ENCODE measurements at places on chromosomes 3 and 15.

- peak; percentile 39 for DNase-seq
These were observed 10.3 kb downstream of the ISL2 start for GRCh38 chr15:76346669-76347481.

- DNase-seq: no peak
These were observed 433.5 kb upstream of the PPP2R3A start for GRCh38 chr3:135532021-135532420.

DNA sequence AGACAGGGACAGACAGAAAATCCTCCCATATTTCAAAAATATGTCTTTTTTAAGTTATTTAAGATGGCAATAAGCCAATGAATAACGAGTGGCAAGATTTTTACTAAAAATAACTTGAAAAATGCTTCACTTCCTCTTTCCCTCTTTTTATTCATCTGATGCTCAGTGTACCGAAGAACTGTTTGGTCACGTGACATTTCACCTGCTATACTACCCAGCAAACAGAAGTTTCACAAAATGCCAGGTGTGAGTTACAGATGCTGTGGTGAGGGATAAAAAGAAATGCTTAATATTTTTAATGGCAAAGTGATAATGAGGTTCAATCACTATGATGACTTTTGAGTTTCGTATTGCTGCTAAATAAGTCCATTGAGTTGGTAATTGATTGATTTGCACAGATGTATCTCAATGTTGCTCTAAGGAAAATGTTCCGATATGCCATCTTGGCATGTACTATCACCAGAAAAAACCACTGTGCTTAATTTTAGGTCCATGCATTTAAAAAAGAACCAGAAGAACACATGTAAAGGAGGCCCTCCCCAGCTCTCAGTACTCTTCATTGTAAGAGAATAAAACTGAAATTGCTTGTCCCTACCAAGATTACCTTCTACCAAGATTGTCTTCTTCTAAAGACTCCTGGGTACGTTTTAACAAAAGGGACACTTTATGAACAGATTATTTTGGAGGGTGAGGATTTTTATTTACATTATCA lies 26.0 kb upstream of the SEC62 start:
- DNase-seq: no peak

GRCh38 chr3:1613962-1614361 lies 484.7 kb upstream of the CNTN4 start:
- no peak for DNase-seq

- DNase-seq: peak; percentile 53
These were observed 25.3 kb downstream of the ADGRG7 start for GRCh38 chr3:100634493-100635272.

GRCh38 chr3:197024881-197025735 lies 4.5 kb downstream of the MELTF start:
- peak; percentile 18 for DNase-seq

DNA sequence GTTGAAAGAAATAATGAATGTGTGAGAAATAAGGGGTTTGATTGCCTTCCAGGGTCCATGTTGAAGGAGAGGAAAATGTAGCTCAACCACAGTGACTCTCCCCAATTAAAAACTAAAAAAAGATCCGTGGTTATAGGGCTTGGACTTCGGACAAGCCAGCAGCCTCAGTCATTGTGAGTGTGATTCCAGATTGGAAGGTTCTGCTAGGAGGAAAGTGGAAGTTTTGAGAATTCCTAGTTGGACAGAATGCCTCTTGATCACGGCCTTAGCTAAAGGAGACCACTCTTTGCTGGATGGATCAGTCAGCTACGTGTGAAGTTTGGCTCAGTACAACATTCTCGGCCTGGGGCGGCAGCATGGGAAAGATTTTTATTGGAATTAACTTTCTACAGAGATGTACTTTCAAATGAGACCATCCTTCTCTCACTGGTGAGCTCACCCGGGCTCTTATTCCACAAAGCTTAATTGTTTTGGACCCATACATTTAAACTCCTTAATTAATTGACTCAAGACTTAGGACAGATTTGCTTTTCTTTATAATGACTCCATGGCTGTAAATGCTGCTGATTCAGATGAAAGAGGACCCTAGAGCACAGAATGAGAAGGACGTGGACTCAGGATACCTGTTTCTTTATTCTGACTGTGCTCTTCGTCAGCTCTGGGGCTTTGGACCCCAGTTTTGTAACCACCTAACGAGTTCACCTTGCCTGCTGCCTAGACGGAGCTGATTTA lies 27.5 kb downstream of the FLNB start:
- no peak for DNase-seq

DNA sequence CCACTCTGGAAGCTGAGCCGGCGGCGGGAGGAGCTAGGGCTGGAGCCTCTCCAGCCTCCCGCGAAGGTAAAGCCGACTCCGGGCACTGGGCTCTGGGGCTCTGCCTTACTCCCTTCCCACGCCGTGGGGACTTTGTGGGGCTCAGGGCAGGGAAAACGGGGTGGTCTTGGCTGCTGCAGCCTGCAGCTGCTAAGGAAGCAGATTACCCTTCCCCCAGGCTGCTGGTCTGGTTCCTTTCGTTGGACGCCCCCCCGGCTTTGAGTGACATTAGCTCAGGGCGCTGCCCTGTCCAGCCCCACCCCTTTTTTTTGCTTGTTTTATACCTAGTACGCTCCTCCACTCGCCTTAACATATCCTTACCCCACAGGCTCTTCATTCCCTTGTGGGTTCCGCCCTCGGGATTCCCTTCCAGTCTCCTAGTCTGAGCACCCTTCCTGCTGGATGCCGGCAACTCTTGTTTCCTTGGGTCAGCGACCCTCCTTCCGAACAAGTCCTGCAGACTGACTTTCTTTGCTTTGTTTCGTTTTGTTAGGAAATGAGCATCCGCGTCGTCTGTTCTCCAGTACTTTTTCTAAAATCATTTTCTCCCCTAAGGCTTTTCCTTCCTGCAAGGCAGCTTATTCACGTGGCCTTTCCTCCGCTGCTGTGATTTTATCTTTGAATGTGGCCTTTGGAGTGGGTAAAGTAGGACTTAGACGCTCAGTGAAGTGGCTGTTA lies 551 bp downstream of the DNAJC13 start:
- DNase-seq: peak; percentile 65

DNA sequence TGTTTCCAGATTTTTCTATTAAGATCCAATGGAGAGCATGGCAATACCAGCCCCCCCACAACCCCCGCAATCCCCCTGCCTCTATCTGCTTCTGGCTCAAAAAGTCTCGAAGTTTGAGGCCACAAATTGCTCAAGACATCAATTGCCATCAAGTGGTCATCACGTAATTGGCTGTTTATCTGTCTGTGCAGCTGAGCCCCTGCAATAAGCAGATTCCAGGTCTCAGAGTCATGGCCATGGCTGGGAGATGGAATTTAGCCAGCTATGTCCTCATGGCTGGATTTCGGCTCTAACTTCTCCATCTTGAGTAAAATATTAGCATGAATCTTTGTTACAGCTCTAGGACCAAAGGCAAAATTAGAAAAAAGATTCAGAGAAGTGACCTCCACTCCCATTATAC lies 22.7 kb downstream of the SSUH2 start:
- DNase-seq: no peak

- DNase-seq: no peak
These were observed 60.6 kb downstream of the ZNF280D start for GRCh38 chr15:56672721-56673120.

Measured in stimulated activated CD8-positive, alpha-beta memory T cell treated with anti-CD3 and anti-CD28 coated beads, Interleukin-4, amount 100 ng/mL, for 48 hours (primary cell).